Immature natural killer cell (primary cell): ENCODE measurements at places on chromosomes 5 and 9.

DNA sequence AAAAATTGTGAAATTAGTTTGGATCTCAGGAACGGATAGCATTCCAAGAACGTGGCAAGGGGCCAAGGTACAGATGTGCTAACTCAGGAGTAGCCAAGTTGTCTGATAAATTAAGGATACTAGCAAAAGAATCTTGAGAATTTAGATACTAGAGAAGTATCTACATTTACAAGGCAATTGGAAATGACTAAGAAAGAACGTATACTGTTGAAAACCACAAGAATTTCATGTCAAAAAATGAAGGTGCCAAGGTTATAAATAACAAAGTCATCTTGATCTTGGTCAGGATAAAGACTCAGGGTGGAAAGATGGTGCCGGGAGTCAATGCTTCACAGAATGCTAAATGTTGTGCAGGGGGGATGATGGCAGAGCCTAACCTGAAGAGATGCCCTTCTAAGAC, 19.2 kb downstream of the CAPSL start:
- no peak for DNase-seq
- no peaks in the 10 kb centered on the region for H3K36me3 ChIP-seq
- no peaks in the 10 kb centered on the region for H3K4me1 ChIP-seq
- peaks cover 4% of the 10 kb centered on the region for H3K27me3 ChIP-seq

- H3K36me3 ChIP-seq: peaks cover 13% of the 10 kb centered on the region
- peak overlapping the region; percentile 2 for H3K27ac ChIP-seq
- DNase-seq: no peak
- H3K27me3 ChIP-seq: no peaks in the 10 kb centered on the region
- peak overlapping the region; percentile 14 for H3K4me3 ChIP-seq
Observed at GRCh38 chr9:92353051-92353450, 27.3 kb downstream of the CENPP start.

GRCh38 chr5:54302267-54302687, 8.1 kb downstream of the ARL15 start:
- H3K4me3 ChIP-seq: no peak overlapping the region
- peaks cover 42% of the 10 kb centered on the region for H3K4me1 ChIP-seq

GRCh38 chr9:36725777-36726356, 153.2 kb downstream of the MELK start:
- H3K4me3 ChIP-seq: no peak overlapping the region
- no peaks in the 10 kb centered on the region for H3K36me3 ChIP-seq
- no peak for DNase-seq
- H3K27ac ChIP-seq: no peak overlapping the region
- H3K4me1 ChIP-seq: no peaks in the 10 kb centered on the region

- peak overlapping the region; percentile 27 for H3K4me3 ChIP-seq
- no peaks in the 10 kb centered on the region for H3K36me3 ChIP-seq
- no peak for DNase-seq
- H3K27me3 ChIP-seq: peaks cover 1% of the 10 kb centered on the region
- H3K27ac ChIP-seq: peak overlapping the region; percentile 85
Observed at GRCh38 chr5:172163346-172163745, 24.7 kb downstream of the STK10 start.

GRCh38 chr5:84585218-84585617, 200.5 kb upstream of the EDIL3 start:
- no peaks in the 10 kb centered on the region for H3K4me1 ChIP-seq
- no peaks in the 10 kb centered on the region for H3K27me3 ChIP-seq
- H3K36me3 ChIP-seq: no peaks in the 10 kb centered on the region
- no peak overlapping the region for H3K4me3 ChIP-seq
- no peak for DNase-seq

GRCh38 chr9:8855046-8855445, 1055.5 kb upstream of the DMAC1 start:
- peaks cover 3% of the 10 kb centered on the region for H3K27me3 ChIP-seq
- no peaks in the 10 kb centered on the region for H3K36me3 ChIP-seq
- H3K4me3 ChIP-seq: no peak overlapping the region
- no peak overlapping the region for H3K27ac ChIP-seq

DNA sequence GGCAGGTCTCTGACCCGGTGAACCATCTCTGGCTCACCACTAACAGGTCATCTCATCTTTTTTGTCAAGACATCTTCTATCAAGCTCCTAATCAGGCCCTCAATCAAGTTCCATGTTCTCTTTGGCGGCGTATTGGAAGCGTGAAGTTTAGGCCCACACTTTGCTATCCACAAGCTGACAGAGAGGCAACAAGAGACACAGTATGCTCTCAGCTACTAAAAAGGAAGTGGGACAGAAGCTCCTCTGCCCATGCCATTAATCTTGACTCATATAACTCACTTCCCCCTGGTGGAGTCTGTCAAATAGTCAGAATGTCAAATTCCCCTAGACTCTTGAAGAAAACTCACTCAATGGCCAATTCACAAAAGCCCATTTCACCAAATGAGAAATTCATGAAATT, 77.6 kb upstream of the TMC1 start:
- peaks cover 20% of the 10 kb centered on the region for H3K27me3 ChIP-seq
- H3K4me3 ChIP-seq: no peak overlapping the region
- no peaks in the 10 kb centered on the region for H3K36me3 ChIP-seq
- H3K27ac ChIP-seq: no peak overlapping the region
- DNase-seq: peak; percentile 23

GRCh38 chr5:32712481-32713360, 1.6 kb downstream of the NPR3 start:
- no peak for DNase-seq
- H3K36me3 ChIP-seq: no peaks in the 10 kb centered on the region
- H3K27me3 ChIP-seq: peaks cover 30% of the 10 kb centered on the region
- H3K4me3 ChIP-seq: peak overlapping the region; percentile 74

- no peaks in the 10 kb centered on the region for H3K27me3 ChIP-seq
- H3K4me3 ChIP-seq: no peak overlapping the region
- H3K36me3 ChIP-seq: peaks cover 19% of the 10 kb centered on the region
- peaks cover 14% of the 10 kb centered on the region for H3K4me1 ChIP-seq
- H3K27ac ChIP-seq: no peak overlapping the region
- DNase-seq: no peak
Observed at GRCh38 chr9:113987526-113987925, 90.6 kb downstream of the AMBP start.

DNA sequence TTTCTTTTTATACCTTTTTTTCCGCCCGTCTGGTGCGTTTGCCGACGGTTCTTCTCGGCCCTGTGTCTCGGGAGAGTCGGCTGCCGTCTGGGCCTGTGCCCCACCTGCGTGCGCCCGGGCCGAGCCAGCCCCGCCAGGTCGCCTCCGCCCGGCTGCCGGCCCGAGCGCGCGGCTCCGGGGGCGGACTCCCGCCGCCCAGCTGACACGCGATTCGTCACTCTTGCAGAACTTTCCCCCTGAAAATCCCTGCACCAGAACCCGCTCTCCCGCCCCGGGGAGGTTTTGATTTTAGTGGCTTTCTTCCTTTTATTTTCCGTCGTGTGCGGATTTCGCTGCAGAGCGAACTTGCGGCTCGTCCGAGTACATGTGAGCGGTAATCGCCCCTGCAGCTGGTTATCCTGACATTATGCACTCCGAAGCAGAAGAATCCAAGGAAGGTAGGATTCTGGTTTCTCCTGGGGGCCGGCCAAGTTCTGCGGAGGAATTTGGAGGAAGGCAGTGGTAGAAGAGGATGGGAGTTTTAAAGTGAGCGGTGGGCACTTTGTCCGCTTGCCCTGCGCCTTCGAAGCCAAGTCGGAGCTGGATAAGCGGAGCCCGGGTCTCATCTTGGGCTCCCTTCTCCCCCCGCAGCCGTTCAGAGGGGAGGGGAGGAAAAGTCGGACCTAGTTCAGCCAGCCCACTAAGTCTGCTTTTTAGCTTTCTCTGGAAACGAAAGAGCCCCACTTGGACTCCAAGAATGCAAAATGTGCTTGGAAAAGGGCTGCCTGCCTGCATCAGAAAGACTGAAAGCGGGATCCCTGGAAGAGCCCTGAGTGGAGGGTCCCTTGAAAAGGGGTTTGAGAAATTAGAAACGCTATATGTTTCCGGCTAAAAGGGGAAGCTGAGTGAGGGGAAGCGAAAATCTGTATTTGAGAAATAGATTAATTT, at the start of gene TNFAIP8:
Gene TNFAIP8, plus strand, starts transcription at position 335 of the 927 bp plus-strand sequence. Its CDS starts 72 bp downstream, at position 407.
- peaks cover 2% of the 10 kb centered on the region for H3K27me3 ChIP-seq
- peak; percentile 24 for DNase-seq
- H3K4me1 ChIP-seq: peaks cover 89% of the 10 kb centered on the region
- H3K27ac ChIP-seq: peak within 1 kb of the TSS; percentile 30
- peak within 1 kb of the TSS; percentile 86 for H3K4me3 ChIP-seq
- no peaks in the 10 kb centered on the region for H3K36me3 ChIP-seq

DNA sequence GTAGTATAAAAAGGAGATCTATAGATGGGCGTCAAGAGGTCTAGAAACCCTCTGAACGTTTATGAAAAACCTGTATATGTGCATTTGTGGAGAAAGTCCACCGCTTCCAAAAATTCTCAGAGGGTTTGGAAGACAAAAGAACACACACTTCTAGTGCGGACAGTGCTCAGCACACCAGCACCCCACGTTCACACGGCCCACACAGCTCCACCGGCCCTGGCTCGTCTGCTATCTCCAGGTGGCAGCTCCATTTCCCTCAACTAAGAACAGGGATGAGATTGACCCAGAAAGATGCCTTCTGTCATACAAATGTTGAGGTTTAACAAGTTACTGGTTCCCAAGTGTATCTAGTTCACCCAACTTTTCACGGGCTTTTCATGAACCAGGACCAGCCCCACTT, 255.1 kb downstream of the NR2F1-AS1 start:
- H3K27ac ChIP-seq: no peak overlapping the region
- DNase-seq: no peak
- no peaks in the 10 kb centered on the region for H3K27me3 ChIP-seq

DNA sequence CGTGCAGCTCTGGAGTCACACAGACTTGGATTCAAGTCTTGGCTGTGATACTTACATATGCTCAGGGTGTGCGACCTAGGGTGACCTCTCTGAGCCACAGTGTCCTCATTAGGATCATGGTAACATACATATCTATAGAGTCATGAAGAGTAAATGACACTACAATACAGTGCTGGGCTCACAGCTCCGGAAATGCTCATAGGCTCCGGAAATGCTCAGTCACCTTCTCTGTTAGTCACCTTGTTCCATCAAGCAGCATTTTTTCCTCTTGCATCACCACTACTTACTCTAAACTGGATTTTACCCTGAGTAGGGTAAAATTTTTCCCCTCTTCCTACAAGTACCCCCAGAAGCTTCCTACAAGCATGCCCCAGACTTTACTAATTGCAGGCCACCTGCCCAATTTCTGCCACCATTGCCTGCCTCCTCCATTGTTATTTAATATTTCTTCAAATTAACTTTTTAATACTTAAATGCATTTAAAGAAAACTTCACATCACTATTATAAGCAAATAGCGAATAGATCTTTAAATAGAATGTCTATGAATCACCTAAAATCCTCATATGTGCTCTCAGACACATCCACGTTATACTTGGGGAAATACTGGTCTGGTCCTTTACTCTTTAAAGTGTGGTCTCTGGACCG, 147.6 kb upstream of the SPRY4 start:
- DNase-seq: no peak
- no peaks in the 10 kb centered on the region for H3K36me3 ChIP-seq
- peaks cover 4% of the 10 kb centered on the region for H3K4me1 ChIP-seq
- H3K27me3 ChIP-seq: peaks cover 8% of the 10 kb centered on the region

- peaks cover 12% of the 10 kb centered on the region for H3K4me1 ChIP-seq
- no peak overlapping the region for H3K4me3 ChIP-seq
- no peaks in the 10 kb centered on the region for H3K36me3 ChIP-seq
Observed at GRCh38 chr9:137160716-137161557, 8.9 kb downstream of the LRRC26 start.

GRCh38 chr9:88046542-88046941, 72.2 kb upstream of the CDK20 start:
- no peak for DNase-seq
- H3K4me3 ChIP-seq: no peak overlapping the region
- H3K36me3 ChIP-seq: no peaks in the 10 kb centered on the region
- peaks cover 3% of the 10 kb centered on the region for H3K4me1 ChIP-seq
- H3K27me3 ChIP-seq: no peaks in the 10 kb centered on the region

GRCh38 chr9:120446671-120447070, 133.3 kb downstream of the CDK5RAP2 start:
- H3K4me3 ChIP-seq: no peak overlapping the region
- H3K27ac ChIP-seq: no peak overlapping the region
- peaks cover 21% of the 10 kb centered on the region for H3K4me1 ChIP-seq
- no peak for DNase-seq
- H3K36me3 ChIP-seq: peaks cover 23% of the 10 kb centered on the region

DNA sequence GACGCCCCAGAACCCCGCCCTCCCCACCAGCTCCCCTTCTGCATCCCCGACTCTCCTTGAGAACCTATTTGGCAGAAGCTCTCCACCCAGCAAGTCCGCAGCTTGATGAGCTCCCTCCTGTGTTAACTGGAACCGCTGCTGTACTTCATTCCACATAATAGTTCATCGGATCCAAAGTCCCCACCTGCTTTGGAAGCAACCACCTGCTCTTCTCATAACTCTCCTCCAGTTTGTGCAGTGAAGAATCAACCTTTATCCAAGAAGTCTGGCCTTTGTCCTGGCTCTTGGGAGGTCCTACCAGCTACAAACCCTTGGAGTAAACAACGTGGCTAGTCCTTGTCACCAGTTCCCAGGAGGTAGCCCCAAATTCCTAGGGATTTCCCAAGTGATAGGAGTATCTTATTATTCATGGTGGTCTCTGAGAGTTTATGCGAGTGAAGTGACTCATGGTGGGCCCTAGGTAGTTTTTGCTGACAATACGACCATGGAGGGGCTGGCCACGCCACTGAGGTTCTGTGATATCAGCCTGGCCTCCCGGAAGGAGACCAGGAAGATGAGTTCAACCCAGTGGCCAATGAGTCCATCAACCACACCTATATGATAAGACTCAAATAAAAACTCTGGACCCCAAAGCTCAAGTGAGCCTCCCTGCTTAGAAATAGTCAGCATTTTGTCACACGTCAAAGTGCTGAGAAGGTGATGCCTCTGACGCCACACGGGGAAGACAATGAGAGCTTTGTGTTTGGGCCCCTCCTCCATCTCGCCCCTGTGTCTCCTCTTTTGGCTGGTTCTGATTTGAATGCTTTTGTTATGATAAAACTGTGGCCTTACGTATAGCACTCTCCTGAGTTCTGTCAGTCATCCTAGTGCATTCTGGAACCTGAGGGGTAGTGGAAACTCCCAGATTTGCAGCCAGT, 3.6 kb upstream of the IL4 start:
- no peak for DNase-seq
- H3K27ac ChIP-seq: no peak overlapping the region
- no peak overlapping the region for H3K4me3 ChIP-seq
- no peaks in the 10 kb centered on the region for H3K27me3 ChIP-seq
